ENCODE measurements at places on chromosomes 2 and 18.

- H3K4me3 ChIP-seq = no peak overlapping the region
- no peak for DNase-seq
- H3K36me3 ChIP-seq = no peaks in the 10 kb centered on the region
- no peaks in the 10 kb centered on the region for H3K27me3 ChIP-seq
- H3K27ac ChIP-seq = no peak overlapping the region
Observed at GRCh38 chr18:56086176-56086575, 498.2 kb upstream of the TCF4 start.

DNA sequence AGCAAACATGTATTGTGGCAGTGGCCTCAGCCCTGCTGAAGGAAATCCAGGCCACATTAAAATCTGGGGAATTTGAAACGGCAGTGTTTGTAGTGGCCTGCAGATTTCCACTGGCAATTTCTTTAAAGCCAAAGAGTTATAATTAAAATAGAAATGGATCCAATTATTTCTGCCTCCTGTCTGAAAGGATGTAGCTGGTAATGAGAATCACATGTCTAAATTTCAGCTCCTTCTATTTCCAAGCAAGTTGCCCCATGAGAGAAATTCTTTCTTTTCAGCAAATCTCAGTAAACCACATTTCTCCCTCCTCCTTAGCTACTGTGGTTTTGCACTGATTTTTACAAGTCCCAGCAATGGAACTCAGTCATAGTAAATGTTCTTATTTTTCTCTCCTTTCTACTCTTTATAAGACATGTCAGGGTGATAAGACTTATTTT lies 55.4 kb upstream of the ZNF396 start:
- H3K27ac ChIP-seq = no peak overlapping the region
- H3K4me3 ChIP-seq = no peak overlapping the region
- peaks cover 32% of the 10 kb centered on the region for H3K4me1 ChIP-seq
- DNase-seq = no peak

DNA sequence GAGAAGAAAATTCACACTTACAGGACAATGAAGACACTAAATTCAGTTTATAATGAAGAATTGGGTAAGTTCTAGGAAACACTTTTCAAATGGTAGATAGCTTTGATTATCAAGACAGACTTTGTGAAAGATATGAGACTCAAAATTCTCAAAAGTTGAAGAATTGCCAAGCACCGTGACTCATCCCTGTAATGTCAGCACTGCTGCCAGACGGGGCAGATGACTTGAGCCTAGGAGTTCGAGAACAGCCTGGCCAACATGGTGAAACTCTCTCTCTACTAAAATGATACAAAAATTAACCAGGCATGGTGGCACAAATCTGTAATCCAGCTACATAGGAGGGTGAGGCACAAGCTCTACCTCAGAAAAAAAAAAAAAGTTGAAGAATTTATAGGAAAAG lies 1820.1 kb upstream of the LRRTM1 start:
- no peaks in the 10 kb centered on the region for H3K4me1 ChIP-seq
- DNase-seq = no peak
- H3K27ac ChIP-seq = no peak overlapping the region
- H3K27me3 ChIP-seq = no peaks in the 10 kb centered on the region

DNA sequence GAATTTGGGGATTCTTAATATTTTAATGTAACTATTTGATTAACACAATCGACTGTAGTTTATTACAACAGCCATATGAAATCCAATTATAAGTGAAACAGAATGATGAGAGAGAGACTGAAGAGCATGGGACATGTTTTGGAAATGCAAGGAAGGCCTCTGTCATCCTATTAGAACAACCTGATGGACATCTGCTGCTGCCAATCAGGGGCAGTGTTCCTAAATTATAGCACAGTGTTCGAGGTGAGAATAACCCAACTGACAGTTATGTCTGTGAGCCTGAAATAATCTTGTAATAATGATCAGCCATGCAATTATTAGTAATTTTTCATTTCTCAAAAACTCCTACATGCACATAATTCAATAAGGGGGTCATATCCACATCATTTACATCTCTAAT lies 73.6 kb downstream of the CCDC141 start:
- H3K36me3 ChIP-seq = no peaks in the 10 kb centered on the region
- DNase-seq = no peak
- no peak overlapping the region for H3K4me3 ChIP-seq
- H3K4me1 ChIP-seq = no peaks in the 10 kb centered on the region
- no peak overlapping the region for H3K27ac ChIP-seq
- H3K27me3 ChIP-seq = peaks cover 3% of the 10 kb centered on the region

DNA sequence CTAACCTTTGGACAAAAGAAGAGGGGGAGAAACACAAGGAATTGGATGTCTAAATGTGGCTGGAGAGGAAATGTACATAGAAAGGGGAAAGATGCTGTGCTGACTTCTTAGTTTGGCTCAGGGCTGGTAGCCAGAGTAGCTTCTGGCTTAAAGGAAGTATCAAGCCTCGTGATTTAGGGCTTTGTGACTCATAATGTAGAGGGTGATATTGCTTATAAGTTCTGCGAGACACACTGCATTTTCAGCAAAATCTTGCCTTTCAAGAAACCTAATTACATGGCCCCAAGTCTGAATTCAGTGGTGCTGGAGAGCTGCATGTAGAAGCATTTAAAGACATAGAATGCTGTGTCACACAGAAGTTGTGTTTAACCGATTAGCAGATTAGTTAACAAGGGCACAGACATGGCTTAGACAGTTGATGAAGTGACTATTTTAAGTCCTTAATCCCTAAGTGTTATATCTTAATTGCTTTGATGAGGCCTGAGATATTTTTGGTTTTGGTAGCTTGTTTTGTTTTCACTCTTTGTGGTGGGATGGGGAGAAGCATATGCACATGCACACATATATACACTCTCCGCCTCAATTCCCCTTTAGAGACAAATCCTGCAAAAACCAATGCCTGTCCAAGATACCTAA lies 66.4 kb downstream of the EPAS1 start:
- H3K36me3 ChIP-seq = peaks cover 44% of the 10 kb centered on the region
- H3K27me3 ChIP-seq = no peaks in the 10 kb centered on the region
- H3K4me1 ChIP-seq = peaks cover 24% of the 10 kb centered on the region
- peak overlapping the region; percentile 25 for H3K27ac ChIP-seq

Data from endothelial cell of umbilical vein (primary cell).